Stimulated activated CD8-positive, alpha-beta memory T cell treated with anti-CD3 and anti-CD28 coated beads, Interleukin-4, amount 100 ng/mL, for 1 hour (primary cell): ENCODE measurements at places on chromosomes 7 and 10.
A peak's percentile ranks its signal among the peaks of the same experiment; 100 is the strongest.

- no peak for DNase-seq
These were observed 136.7 kb downstream of the EGFR start for GRCh38 chr7:55155351-55156117.

DNA sequence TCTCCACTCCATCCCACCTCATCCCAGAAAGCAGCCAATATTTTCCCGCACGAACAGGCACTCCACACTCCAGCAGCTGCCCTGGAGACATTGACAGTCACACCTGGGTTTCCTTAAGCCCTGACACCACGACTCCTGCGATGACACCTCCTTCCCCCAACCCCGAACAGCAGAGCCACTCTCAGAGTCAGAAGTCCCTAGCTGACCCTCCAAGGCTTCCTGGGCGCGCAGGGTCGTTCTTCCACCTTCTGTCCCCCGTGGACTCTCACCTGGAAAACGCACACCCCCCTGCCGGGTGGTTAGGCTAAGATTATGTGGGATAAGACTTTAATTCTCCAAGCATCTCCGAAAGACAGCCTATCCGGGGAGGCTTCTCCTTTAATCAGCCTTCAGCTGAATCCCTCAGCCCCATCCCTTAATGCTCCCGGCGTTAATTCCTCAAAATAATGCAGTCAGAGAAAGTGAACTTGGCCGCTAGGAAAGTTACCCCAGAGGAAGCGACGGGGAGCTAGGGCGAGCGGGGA, 1.1 kb downstream of the DENND11 start:
- peak; percentile 1 for DNase-seq

GRCh38 chr7:65509368-65510186, 135.9 kb downstream of the ZNF92 start:
- no peak for DNase-seq

- DNase-seq: no peak
These were observed 2.2 kb downstream of the IFT22 start for GRCh38 chr7:101319401-101319800.

DNA sequence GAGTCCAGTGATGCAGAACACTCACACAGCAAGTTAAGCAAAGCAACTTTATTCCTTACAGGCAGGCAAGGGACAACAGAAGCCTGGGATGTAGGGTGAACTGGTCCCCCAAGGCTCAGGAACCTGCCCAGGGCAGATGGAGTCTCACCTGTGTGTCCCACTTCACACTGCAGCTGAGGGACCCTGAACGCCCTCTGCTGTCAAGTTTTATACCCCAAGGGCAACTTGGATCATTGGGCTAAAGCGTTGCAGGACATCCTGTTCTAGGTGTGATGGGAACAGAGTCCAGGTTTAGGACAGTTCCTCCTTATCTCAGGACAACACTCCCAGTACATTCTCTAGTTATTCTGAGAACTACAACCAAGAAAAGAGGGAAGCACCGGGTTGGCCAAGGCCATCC, 49.5 kb upstream of the ZNF746 start:
- DNase-seq: no peak

GRCh38 chr7:92969061-92969460, 132.7 kb upstream of the CDK6 start:
- no peak for DNase-seq

- no peak for DNase-seq
These were observed 1.9 kb downstream of the INA start for GRCh38 chr10:103278862-103279298.

DNA sequence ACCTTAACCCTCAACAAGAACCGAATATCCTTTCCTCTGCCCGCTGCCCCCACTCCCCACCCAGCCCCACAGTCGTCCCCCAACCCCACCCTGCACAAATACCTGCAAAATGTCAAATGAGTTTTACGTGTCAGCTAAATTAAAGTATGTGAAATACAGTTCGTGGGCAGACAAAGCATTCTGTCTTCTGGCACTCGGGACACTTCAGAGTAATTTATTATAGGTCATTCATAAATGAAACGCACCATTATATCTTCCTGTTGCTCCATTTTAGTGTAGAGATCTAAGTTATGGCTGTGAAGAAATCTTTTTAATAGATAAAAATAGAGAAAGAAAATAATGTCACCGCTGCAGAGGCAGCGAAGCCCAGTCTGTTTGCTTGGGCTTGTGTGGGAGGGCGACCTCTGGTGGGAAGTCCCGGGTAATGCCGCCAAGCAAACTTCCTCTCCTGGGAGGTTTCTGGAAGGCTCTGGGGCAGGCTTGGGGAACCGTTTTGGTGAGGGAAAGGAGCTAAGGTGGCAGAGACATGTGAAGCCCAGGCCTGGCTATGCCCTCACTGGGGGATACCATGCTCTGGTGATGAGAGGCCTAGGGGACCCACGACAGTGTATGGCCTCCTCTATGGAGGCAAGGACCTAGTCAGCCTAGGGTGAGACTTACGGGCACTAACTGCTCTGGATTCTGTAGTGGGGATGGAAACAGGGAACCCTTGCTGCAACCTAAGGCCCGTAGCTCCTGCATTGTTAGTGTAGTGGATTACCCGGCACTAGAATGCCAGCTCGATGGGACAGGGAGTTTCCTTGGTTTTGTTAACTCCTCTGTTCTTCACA, 604.9 kb downstream of the LRMDA start:
- DNase-seq: no peak

DNA sequence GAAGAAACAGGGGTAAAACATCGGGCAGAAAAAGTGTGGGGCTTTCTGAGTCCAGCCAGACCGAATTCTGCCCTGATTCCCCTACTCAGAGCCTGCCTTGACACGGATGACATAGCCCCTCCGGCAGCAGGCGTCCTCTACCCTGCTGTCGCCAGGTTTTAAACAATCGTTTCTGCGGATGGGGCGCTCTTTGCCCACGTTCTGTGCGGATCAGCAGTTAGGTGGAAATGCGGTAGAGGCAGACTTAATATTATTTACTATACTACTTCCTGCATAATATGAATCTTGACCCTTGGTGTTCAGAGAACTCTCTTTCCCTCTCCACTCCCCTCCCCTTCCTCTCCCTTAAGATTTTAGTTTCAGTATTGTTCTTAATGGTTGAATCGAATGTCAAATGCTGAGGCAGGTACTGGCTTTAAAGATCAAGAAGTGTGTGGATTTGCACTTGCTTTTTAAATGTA, 2.4 kb downstream of the GATA3 start:
- no peak for DNase-seq

DNA sequence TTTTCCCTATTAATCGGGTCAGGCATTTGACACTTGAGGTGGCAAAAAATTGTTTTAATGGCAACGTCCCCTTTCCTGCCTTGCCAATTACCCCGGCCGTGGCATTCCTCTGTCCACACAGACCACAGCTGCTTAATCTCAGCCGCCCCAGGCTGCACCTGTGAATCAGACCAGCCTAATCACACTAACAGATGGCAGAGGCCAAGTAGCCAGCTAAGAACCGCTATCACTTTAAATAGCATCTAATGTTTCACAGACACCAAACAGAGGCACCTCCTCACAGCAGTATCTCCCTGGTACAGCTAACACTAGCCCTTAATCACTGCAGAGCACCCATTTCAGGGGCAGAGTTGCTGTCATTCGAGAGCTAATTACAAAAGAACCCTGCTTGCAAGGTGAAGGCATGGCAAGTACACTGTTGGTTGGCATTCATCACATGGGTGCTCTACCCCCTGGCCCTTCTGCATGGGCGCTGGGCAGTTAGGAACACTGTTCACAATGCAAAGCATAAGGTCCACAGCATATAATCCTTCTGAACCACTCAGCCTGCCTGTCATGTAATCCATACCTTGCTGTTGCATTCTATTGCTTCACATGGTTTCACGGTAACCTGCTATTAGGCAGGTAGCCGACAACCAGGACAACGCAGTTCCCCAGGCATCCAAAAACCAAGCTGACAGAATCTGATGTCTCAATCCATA, 38.8 kb downstream of the FGFR2 start:
- DNase-seq: no peak

DNA sequence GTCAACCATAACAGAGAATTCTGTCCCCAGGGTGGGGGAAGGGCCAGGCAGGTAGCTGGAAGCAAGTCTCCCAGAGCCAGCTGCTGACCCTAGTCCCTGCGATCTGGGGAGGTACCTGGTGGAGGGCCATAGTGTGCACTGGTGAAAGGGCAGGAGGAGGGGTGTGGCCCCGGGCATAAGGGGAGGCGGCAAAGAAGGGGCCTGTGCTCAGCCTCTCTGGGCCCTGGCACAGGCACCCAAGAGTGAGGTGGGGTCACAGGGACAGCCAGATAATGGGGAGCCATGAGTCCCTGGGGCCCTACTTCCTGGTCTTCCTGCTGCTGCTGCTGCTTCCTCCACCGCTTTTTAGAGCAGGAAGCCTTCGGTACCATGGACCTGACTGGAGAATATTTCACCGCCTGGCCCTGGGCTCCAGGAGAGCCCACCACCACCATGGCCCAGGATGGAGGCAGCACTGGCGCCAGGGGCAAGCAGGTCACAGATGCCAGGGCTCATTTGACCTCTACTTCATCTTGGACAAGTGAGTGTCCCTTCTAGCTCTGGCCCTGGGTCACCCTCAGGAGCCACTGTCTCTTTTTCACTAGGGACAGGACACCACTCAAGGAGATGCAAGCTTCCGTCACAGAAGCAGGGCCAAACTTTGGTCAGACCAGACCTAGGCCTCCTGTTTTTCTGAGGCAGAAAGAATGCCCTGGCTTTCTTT, at the start of gene ANTXRL:
ANTXRL (plus strand) TSS at position 7 of the 703 bp plus-strand sequence; CDS start at position 273, 266 bp downstream.
- no peak for DNase-seq

DNA sequence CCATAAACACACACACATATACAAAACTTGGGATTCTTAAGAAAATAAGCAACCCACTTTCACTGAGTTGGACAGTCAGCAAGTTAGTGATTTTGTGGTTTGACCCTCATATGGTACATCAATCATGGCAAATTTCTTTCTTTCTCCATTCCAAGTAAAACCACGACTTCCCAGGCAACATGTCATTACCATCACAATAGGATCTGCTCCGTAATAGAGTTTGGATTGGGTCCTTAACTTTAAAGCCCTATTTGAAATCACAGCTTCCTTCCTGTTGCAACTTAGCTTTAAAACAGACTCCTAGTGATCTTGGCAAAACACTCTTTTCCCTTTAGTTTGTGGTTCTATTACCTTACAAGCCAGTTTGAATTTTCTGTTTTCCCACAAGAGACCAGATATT, 483.6 kb downstream of the INHBA start:
- no peak for DNase-seq

DNA sequence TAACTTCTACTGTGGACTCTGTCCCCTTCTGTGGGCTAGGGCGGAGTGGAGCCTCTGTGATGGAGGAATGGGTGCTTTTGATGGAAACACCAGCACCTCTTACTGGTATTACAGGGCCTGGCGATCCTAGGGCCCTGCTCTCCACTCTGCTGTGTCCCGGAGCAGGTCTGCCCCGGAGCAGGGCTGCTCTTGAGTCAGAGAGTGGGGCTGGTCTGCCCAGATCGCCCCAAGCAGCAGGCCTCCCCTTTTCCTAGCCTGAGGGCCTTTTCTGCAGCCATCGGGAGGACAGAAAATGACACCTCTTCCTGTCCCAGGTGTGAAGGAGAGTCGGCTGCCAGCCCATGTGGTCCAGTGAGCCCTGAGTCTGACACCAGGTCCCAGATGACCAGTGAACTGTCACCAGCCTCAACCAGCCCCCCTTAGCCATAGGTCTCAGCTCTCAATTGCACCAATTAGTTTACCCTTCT, 1.4 kb downstream of the ZNF282 start:
- DNase-seq: no peak

GRCh38 chr7:8637322-8637721, 203.9 kb downstream of the NXPH1 start:
- DNase-seq: no peak

DNA sequence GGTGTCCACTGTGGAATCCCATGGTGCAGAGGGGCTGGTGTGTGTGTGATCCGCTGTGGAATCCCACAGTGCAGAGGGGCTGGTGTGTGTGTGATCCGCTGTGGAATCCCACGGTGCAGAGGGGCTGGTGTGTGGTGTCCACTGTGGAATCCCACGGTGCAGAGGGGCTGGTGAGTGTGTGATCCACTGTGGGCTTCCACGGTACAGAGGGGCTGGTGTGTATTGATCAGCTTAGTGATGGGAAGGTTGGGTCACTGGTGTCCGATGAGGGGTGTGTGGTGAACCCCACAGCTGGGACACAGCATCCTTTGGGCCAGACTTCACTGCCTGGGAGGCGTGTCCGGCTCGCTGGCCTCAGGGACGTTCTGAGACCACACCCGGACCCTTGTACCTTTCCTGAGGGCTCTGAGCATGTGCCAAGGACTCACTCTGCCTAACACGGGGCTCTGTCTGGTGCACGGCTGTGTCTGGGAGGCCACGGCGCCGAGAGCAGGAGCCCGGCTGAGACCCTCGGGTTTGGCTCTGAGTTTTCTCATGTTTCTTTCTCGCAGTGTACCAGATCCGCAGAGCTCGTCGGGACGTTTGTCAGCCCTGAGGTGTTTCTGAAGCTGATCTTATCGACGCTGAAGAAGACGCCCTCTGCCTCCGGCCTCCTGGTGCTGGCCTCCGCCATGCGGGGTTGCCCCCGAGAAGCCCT, 29.3 kb upstream of the PRKAR1B start:
- no peak for DNase-seq

DNA sequence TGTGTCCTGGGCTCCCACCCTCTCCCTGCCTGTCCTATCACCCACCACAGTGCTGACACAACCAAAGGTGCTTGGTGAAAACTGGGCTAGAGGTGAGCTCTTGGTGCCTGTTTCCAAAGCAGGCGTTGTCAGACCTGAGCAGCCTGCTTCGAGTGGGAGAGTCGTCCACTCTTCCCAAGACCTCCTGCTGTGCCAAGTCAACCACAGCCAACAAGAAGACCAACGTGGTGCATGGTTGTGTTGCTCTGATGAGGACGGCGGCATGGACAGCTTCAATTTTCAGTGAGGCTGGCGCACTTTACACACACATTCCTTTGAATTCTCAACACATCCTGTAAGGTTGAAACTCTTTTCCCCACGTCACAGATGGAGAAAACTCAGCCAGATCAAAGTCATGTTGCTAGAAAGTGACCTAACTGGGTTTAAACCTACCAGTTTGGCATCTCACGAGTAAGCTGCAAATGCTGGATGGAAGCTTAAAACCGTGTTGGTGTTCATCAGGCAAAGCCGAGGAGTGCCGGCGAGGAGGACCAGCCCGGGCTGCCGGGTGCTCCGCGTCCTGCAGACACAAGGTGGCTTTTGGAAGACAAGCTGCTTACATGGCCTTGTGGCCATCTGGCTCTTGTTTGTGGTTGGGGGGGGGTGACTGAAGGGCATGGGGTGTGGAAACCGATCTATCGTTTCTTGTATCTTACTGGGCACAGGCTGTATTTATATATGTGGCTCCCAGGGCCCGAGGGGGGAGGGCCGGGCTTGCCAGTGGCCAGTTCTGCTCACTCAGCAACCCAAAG, 39.3 kb downstream of the INSIG1 start:
- DNase-seq: no peak

- no peak for DNase-seq
These were observed 41.3 kb downstream of the AMZ1 start for GRCh38 chr7:2729031-2729892.

GRCh38 chr7:139255290-139255689, 24.3 kb downstream of the UBN2 start:
- no peak for DNase-seq

DNA sequence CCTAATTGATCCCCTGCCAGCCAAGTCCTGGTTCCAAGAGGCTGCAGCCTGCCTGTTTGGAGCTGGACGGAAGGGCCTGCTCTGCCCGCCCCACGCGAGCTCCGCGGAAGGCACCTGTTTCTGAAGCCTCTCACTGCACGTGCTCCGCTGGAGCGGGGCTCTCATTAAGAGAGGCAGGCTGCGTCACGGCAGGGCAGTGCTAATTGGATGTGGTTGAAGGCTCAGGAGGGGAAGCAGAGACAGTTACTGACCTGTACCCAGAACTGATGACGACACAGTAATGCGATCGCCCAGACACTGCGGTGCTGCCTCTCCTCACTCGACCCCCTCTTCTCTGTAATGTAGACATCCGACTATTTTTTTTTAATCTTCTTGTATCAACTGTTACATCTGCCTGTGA, 411.1 kb upstream of the MGMT start:
- DNase-seq: no peak
